ENCODE measurements at places on chromosomes 13 and 19.

DNA sequence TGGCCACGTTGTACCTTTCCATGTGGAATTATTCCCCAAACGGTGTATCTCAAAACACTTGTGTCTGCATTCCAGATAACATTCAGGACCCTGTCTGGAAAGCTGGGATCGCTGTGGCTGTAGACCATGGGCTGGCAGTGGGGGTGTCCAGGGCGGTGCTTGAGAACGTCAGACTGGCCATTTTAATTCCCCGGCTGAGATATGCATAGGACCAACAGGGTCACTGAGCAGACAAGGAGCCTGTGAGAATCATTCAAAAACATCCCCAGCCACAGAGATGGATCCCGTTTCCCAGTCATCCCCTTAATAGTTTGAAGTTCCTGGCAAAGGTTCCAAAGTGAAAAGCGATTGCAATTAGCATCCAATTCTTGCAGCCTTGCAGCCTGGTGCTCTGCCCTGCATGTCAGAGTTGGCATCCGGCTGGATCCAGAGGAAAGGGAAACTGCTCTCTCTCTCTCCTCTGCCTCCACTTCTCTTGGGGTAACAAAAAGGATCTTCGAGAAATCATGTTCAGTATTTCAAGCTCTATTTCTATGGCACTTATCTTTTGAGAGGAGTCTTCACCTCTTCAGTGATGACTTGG lies 41.6 kb downstream of the IFT88 start:
- DNase-seq = no peak

DNA sequence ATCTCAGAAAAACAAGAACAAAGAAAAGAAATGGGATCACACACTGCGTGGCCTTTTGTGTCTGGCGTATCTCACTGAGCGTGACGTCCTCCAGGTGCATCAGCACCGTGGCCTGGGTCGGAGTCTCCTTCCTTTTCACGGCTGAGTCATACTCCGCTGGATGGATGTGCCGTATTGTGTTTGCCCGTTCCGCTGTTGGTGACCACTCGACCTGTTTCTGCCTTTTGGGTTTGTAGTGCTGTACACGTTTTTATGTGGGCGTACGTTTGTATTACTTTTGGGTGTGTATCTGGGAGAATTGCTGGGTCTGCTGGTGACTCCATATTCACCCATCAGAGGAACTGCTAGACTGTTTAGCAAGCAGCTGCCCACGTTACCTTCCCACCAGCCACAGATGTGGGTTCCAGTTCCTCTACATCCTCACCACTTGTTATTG lies 11.4 kb downstream of the ARID3A start:
- peak; percentile 56 for DNase-seq

DNA sequence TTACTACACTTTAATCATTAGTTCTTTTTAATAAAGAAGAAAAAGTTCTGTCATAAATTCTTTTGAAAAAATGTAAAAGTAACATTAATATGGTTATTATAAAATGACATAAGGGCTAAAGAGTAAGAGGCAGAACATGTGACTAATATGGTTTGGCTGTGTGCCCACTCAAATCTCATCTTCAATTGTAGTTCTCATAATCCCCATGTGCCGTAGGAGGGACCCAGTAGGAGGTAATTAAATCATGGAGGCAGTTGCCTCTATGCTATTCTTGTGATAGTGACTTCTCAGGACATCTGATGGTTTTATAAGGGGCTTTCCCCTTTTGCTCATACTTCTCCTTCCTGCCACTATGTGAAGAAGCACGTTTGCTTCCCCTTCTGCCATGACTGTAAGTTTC lies 104.5 kb downstream of the UGGT2 start:
- no peak for DNase-seq

DNA sequence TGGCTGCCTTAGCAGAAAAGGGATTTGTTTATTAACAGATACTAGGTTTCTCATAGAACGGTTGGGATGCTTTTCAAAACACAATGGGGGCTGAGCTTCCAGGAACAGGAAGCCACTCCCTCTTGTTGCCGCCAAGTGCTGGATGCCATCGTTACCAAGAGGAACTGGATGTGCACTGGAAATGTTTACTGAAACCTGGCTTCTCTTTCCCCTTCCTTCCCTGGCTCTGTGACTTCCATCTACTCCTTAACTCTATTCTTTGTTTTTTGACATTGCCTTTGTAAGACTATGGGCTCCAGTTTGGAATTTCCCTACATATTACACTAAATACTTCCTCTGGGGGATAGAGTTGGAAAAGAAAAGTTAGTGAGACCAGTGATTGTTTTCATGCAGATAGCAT lies 11.7 kb upstream of the KL start:
- no peak for DNase-seq

GRCh38 chr13:100645382-100645781 lies 29.2 kb downstream of the TMTC4 start:
- DNase-seq = no peak

GRCh38 chr13:31242916-31243315 lies 43.1 kb downstream of the B3GLCT start:
- no peak for DNase-seq

- no peak for DNase-seq
Measured at GRCh38 chr13:69660155-69660554, 447.5 kb upstream of the ATXN8OS start.

DNA sequence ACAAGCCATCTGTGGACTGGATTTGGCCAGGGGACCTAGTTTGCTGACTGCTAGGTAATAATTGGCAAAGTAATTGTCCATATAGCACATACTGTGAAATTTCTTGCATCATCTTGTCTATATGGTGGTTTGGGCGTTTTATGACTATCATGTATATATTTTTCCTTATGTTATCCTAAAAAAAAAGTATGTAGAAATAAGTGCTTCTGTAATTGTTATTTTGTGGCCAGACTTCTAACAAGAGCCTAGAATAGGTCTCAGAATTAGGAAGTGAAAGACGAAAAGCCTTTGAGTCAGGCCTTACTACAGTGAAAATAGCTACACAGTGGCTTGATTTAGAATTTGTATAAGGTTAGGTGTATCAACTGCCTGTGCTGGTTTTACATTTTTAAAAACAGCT lies 4.2 kb downstream of the FNDC3A start:
- DNase-seq = no peak

DNA sequence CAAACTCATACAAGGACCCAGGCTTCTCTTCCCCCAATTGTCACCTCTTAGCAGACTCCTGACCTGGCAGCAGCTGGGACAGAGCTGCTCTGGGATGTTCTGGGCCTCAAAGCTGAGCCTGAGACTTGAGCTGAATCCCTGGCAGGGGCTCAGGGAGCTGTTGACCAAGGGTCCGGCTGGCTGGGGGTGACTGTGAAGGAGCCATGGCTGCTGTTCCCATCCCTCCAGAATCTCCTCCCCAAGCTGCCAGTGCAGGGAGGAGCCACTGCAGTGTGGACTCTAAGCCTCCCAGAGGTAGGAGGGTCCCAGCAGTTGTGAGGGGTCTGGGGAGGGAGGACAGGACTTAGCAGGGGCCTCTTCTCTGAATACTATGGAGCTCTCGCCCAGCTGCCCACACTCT lies 2.2 kb downstream of the SIGLEC6 start:
- no peak for DNase-seq

DNA sequence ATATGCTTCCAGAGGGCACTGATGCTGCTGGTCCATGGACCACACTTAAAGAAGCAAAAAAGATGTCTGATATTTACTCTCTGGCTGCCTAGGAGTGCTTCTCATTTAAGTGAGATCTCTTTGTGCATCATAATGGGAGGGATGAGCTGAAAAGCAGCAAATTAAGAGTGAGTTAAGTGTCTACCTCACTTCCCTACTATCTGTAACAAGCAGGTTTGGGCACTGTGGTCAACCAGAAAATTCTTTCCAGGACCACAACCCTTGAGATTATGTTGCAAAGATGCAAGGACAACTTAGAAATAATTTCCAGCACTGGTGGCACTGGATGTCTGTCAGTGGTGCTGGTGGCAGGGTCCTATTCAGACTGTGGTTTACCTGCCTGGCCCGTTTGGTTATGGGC lies 52.1 kb upstream of the USPL1 start:
- no peak for DNase-seq

DNA sequence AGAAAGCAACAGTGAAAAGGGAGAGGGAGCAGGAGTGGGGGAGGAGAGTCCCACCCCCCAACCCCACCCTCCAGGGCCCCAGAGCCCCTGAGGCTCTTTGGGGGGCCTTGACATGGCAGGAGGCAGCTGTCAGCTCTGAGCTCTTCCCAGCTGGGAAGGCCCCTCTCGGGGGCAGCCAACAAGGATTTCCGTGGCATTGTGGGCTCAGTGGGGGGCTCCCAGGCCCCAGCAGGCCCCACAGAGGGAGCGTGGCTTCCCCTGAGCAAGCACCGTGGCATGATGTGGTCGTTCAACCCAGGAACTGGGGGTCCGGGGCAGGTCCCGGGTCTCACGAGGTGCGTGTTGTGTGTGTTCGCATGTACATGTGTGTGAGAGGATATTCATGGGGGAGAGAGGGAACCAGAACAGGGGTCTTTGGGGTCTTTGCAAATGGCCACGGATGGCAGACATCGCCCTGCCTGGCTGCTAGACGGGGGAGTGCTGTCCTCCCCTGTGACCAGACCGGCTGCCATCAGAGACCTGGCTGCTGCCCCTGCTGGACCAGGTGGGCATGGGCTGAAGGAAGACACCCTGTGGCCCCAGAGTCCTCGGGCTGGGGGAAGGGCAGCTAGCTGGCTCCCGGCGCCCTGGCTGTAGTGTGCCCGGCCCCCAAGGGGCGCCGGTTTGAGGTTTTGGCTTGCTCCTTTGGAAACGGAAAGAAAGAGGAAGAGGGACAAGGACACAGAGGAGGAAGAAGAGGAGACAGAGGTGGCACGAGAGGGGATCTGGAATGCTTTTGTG lies 3.7 kb upstream of the AKAP8L start:
- DNase-seq = no peak

DNA sequence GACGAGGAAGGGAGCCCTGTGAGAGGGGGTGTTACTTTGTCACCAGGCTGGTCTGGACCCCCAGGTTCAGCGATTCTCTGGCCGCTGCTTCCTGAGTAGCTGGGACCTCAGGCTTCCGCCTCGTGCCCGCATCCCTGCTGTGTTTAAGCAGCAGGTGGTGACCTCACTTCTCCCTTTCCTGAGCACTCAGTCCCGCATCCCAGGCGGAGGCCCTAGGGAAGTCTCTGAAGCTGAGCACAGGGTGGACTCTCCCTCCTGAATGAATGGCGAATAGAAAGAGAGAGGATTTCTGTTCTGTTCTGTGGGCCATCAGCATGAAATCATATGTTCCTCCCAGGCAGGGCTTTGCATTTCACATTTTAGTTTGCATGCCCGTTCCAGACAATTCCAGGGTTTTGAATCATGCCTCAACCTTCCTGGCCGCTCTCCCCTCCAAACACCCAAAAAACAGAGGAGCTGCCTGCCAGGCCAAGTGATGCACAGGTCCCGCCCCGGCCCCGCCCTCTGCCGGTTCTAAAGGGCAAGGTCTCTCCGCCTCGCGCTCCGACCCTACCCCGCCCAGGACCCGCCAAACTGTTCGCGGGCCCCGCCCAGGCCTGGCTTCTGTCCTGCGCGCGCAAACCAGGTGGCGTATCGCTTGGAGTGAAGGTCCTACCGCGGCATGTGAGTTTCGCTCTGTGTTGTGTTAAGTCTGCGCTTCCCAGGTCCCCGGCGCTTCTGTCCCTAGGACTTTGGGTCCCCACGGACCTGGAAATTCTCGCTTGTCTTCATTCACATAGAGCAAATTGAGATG lies 35.1 kb upstream of the ZNF808 start:
- peak; percentile 0 for DNase-seq

DNA sequence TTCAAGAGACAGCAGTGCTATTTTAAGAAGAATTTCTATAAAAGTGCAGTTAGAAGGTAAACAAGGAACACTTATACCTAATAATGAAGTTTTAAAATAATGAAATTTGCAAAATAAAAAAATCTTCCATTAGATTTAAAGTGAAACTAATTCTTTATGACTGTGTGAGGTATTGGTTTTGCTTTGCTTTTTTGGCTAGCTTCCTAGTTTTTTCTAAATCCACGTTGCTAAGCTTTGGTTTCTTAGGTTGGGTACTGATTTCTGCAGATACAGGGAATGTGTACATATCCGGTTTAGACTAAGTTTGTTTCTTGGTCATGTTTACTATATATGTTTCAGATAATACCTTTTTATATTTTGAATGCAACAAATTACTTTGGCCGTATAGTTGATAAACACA lies 59.8 kb downstream of the SLC7A9 start:
- DNase-seq = no peak

- DNase-seq = no peak
Measured at GRCh38 chr13:85313761-85314503, 485.3 kb downstream of the SLITRK6 start.

GRCh38 chr19:37991841-37992248 lies 84.8 kb downstream of the SIPA1L3 start:
- DNase-seq = no peak

GRCh38 chr19:58385891-58386575 lies 1.0 kb upstream of the RPS5 start:
- DNase-seq = no peak

DNA sequence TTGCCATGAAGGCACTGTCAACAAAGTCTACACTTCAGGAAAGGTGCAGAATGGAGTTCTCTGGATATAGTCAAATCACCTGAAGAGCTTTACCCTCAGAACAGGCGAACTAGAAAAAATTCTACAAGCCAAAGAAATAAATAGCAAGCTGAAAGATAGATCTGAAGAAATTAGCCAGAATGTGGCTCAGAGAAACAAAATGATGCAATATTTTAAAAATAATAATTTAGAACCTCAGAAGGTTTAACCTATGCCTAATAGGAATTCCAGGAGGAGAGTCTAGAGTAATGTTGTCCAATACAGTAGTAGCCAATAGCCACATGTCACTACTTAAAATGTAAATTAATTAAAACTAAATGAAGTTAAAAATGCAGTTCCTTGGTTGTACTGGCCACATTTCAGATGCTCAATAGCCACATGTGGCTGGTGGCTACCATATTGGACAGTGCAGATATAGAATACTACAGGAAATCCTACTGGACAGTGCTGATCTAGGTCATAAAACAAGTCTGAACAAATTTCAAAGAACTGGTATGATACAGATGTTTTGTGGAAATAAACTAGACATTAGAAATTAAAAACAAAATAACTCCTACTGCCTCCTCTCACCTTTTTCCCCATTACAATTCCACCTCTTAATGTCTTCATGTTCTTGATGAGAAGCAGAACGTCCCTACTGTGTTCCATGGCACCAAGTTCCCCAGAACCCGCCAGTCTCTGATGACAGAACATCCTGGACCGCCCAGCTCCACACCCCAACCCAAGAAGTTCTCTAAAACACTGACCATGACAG lies 679 bp upstream of the CDADC1 start:
- no peak for DNase-seq

DNA sequence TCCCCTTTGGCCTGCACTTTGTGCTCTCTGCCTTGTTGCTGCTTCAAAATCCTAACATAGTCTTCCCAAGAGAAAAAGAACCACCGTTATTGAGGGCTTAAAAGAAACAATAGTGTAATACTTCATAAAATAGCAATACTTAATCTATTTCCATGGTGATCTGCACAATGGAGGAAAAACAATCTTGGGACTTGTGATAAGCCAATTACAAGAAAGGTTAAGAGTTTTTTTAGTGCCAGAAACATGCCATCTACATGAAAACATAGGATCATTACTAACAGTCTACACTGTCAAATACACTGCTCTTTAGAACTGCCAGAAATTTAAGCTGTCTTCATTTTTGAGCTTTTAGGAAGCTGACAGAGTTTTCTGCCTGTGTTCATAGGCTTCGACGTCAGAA lies 54.1 kb upstream of the MAB21L1 start:
- DNase-seq = no peak

- DNase-seq = no peak
Measured at GRCh38 chr13:80906860-80907259, 565.9 kb upstream of the SPRY2 start.

GRCh38 chr19:39352381-39353255 lies 10.4 kb downstream of the SAMD4B start:
- DNase-seq = no peak
